Right lobe of liver (tissue), 6 donors: ENCODE measurements at places on chromosomes 16 and 17.

DNA sequence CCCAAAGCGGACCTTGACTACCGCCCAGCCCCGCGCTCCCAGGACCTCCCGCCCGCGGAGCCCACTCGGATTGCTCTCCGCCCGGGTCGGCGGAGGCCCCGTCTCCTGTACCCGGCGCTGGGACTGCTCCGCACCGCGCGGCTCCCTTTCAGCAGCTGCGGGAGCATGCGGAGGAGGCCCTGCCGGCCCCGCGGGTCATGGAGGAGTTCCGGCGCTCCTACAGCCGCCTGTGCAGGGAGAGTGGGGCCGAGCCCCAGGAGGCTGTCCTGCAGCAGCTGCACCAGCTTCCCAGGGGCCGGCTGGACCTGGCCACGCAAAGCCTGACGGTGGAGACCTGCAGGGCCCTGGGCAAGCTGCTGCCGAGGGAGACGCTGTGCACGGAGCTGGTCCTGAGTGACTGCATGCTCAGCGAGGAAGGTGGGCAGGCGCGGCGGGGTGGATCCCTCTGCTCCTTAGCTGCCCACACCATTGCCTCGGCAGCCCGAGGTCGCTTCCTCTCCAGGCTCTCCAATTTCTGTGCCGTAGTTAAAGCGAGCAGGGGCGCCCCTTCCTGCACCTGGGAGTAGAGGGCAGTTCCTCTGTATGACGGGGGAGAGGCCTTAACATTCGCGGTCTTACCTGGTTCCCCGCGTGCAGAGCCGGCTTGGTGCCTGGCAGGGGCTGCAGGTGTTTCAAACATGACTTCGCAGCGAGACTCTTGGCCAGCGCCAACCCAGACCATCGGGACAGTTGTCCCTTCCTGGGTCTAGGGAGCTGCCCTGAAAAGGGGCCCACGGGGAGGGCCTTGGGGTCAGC lies 539 bp downstream of the LRRC45 start:
- DNase-seq, result no peak

- DNase-seq, result no peak
Measured at GRCh38 chr16:65624666-65625065, 502.8 kb upstream of the CDH11 start.

DNA sequence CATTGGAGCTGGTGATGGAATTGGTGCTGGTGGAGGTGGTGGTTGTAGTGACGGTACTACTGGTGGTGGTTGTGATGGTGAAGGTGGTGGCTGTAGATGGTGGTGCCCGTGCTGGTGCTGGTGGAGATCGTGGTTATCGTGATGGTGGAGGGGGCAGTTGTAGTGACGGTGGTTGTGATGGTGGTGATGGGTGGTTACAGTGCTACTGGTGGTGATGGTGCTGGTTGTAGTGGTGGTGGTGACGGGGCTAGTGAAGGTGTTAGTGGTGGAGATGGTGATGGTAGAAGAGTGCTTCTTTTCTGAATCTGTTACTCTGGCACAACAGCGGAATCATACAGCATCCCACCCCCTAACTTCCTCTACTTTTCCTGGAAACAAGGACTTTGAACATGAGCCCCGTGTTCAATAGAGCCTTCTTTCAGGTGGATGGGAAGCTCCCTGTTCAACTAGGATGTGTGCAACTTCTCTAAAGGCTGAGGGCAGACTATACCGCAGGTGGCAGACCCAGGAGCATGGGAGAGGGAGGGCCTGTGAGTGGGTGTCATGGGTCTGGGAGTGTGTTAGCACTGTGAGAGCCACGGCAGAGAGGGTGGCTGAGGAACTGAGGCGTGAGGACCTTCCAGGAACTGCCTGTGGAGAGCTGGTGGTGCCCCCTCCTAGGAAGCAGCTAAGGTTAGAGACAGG lies 8.2 kb downstream of the TBX21 start:
- no peak for DNase-seq

DNA sequence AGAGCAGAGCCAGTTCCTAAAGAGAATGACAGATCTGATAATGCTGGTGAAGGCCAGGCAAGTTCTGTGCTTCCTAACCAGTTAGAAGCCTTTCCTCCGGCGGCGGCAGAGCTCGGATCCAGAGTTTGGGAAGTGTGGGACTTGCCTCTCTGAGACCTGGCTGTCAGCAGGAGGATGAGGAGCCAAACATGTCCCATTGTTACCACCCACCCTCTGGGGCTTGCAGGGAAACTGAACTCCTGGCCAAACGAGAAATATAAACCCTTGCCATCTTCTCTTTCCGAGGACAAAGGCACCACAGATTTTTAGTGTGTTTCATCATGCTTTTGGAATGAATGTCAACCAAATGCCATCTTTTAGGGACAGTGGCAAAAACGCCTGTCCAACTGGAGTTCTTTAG lies 80.2 kb upstream of the SMURF2 start:
- no peak for DNase-seq

DNA sequence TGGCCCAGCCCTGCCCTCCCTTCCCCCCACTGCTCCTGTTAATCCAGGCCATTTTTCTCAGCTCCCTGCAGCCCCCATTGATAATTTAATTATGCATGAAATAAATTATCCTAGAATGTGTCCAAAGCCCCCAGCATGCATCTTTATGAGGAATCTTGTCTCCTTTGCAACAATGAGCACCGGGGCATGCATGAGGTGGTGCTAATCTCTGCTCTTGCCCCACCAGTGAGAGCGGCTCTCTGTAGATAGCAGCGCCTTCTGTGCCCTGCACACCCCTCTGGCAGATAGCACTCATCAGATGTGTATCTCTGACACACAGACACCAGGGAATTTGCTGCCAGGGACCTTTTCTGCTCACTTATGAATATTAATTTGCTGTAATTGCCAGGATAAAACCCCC lies 140.2 kb upstream of the CDC42EP4 start:
- DNase-seq, result no peak

- no peak for DNase-seq
Measured at GRCh38 chr17:2192367-2193057, 111.1 kb downstream of the SMG6 start.

DNA sequence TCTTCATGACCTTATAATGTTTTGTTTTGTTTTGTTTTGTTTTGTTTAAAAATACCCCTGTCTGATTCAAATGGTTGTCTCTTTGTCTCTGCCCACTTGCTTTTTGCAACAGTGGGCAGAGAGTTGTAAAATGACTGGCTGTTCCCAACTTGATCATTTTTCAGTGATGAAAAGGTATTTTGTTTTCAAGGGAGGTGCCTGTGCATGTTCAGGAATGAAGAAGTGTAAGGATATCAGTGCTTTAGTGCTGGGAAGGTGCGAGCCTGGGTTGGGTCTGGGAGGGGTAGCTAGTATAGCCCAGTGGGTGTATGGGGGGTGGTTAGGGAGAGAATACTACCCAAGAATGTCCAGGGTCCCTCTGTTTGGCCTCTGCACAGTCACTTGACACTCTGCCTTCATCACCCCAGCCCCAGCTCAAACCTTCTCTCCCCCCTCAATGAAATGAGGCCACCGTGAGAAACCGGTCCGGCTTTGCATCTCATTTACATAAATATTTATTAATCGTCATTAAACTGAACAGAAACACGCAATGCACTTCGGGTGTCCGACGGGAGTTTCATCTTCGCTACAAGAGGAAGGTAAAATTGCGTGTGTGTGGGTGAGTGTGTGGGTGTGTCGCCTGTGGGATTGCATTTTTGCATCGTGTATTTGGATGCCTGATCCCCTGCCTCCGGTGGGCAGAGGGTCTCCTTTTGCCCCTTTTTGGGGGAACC lies 4.3 kb downstream of the NEUROD2 start:
- no peak for DNase-seq

DNA sequence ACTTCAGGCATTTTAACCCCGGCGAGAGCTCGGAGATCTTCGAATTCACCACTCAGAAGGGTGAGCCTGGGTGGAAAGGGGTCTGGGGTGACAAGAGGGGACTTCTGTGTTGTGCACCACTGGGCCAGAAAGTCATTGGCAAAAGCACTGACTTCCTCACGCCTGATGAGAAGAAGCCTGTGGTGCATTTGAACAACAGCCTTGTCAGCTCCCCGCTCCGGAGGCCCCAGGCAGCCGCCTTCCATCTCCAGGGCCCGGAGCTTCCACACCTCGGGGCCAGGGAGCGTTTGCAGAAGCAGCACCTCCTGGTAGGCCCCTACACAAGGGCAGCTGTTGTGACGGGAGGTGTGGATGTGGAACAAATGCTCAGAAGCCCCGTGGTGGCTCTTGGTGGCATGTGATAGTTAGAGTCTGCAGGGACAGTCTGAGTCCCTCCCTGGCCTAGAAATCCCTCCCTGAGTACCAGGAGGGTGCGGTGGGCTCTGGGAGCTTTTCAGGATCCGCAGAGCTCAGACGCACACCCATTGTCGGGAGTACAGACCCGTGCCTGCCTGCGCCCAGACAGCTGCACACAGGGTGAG lies 9.7 kb downstream of the CACNG1 start:
- DNase-seq, result no peak

DNA sequence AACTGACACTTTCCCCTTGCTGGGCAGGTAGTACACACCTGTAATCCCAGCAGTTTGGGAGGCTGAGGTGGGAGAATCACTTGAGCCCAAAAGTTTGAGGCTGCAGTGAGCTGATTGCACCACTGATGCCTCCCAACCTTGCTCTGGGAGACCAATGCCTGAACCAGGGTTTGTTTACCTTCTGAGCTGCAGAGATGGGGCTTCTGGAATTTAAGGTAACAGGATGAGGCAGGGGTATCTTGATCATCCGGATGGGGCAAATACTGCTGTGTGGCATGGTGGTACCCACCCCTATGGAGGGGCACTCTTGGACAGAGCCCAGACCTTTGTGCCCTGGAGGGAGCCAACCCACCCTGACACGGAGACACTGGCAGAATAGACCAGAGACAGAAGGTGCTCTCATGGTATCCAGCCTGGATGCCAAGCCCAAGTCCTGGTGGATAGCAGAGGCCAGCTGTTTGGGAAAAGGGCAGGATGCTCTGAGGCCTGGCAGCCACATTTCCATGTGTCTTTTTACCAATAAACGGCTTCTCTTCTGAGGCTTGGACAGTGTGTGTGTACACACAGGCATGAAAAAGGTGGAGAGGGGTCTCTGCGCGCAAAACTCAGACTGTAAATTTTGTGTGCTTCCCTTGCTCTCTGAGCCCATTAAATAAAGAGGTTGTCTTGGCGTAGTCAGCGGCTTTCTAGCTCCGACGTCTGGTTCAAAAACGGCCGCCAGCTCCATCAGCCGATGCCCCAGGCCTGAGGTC lies 4.4 kb downstream of the ZNF48 start:
- DNase-seq, result no peak

GRCh38 chr16:56355221-56355620 lies 70.1 kb downstream of the AMFR start:
- DNase-seq, result no peak

DNA sequence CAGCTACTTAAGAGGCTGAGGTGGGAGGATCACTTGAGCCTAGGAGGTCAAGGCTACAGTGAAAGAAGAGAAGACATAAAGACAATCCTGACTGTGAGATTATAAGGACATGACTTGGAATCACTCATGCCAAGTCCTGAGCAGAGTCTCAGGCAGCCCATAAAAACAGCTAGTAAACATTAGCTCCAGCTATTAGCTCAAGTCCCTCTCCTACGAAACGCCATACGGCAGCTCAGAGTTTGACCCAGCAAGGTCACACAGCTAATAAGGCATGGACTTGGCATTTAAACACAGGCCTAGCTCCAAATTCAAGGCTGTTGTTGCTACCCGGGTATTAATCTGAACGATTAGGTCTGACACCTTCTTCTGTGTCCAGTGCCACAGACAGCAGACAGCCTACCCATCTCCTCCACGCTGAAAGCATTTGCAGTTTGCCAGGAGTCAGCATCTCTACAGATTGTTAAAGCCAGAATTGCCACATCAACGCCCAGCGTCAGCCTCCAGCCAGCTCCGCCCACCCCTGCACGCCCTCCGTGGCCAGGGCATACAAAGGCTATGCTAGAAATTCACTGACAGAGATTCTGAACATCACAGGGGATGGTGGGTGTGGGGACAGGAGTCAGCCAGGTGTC lies 9.9 kb upstream of the TMEM114 start:
- DNase-seq, result no peak

- no peak for DNase-seq
Measured at GRCh38 chr17:79952901-79953300, 82.8 kb downstream of the TBC1D16 start.
